Breast epithelium (tissue), 4 donors: ENCODE measurements at places on chromosomes 2 and 18.

- no peak for DNase-seq
These were observed 219.8 kb downstream of the GLI2 start for GRCh38 chr2:120955427-120955826.

- DNase-seq, result no peak
These were observed 242.2 kb downstream of the ZNF516 start for GRCh38 chr18:76252880-76253279.

DNA sequence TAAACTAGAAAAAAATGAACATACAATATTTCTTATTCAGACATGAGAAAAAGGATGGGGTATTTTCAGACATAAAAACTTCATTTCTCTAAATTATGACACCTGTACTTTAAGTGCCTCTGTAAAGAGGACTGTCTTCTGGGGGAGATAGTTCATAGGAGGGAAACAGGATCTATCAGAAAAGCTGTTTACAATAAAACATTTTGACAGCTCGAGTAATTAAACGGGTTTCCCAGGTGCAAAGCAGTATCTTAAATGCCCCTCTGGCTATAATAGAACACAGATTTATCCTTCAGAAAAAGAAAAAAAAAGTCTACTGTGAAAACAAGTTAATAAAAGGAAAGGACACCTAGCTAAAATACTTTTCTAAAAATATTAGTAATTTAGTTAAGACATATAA lies 311.4 kb upstream of the UBE2E3 start:
- DNase-seq, result no peak

- no peak for DNase-seq
These were observed 708.1 kb downstream of the SLC4A3 start for GRCh38 chr2:220335591-220335915.

GRCh38 chr2:157625296-157625695 lies 3.4 kb downstream of the ACVR1C start:
- DNase-seq, result no peak

DNA sequence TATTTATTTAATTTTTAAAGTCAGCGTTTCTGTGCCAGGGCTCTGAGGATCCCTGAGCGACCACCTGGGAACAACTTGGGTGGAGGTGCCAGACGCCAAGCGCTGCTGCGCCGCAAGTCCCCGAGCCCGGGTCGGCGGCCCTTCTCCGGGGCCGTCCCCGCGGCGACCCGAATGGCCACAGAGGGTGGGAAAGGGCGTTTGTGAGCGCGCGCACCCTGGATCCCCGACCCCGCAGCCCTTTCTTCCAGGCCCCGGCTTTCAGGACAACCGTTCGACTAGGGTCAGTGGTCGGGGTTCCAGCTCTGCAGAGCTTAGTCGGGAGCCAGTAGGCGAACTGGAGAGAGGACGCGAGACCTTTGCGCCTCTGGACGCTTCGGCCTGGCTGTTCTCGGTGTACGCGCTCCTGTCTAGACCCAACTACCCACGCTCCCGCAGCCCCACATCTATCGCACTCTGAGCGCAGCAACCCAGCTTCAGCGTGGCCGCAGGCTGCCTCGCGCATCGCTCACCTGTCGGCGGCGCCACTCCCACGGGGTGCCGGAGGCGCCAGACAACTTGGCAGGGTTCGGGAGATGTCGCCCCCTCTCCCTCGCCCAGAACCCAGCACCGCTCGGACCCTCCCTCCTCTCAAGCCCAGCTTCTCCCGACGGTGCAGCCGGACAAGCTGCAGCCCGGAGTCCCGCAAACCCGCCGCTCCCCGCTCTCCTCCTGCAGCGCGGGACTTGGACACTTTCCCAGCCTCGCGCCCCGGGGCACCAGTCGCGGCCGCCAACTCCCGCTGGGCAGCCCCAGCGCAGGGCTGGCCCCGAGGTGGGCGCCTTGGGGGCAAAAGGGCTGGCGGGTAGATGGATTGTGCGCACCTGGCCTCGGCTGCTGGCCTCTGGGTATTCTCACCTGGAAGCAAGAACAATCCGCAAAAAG lies 758 bp downstream of the LYPD1 start:
- no peak for DNase-seq

DNA sequence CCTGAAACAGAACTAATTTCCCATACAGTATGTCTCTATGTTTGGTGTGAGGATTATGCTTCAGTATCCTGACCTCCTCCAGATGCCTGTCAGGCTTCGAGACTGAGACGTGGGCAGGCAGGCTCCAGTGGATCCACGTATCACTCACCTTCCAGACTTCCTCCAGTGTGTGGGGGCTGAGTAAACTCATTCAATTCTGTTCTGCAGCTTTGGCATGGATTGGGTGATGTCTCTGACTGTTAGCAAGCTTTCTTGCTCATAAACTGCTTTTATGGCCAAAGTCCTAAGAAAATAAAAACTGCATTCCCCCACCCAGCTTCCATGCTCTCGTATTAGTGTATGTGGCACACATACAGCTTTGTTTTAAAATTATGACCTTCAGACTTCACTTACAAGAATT lies 53.6 kb downstream of the CCDC93 start:
- DNase-seq, result no peak

- no peak for DNase-seq
These were observed 65.9 kb downstream of the SNTG2 start for GRCh38 chr2:1016500-1016899.

GRCh38 chr2:19886261-19886660 lies 15.5 kb downstream of the TTC32 start:
- DNase-seq, result no peak

GRCh38 chr2:98534761-98535160 lies 73.6 kb downstream of the COA5 start:
- no peak for DNase-seq

DNA sequence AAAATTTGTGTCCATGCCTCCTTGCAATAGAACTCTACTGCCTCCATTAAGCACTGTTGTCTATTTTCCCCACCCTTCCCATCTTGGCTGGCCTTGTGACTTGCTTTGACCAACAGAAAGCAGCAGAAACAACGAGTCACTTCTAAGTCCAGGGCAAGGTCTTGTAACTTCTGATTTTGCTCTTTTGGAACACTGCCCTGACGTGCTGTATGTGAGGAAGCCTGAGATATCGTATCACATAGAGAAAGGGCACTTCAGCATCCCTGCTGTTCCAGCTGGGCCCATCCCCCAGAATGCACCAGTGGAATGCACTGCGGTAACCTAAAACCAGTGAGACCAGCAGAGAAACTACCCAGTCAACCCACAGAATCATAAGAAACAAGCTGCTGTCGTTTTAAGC lies 28.1 kb downstream of the NCKAP1 start:
- no peak for DNase-seq

DNA sequence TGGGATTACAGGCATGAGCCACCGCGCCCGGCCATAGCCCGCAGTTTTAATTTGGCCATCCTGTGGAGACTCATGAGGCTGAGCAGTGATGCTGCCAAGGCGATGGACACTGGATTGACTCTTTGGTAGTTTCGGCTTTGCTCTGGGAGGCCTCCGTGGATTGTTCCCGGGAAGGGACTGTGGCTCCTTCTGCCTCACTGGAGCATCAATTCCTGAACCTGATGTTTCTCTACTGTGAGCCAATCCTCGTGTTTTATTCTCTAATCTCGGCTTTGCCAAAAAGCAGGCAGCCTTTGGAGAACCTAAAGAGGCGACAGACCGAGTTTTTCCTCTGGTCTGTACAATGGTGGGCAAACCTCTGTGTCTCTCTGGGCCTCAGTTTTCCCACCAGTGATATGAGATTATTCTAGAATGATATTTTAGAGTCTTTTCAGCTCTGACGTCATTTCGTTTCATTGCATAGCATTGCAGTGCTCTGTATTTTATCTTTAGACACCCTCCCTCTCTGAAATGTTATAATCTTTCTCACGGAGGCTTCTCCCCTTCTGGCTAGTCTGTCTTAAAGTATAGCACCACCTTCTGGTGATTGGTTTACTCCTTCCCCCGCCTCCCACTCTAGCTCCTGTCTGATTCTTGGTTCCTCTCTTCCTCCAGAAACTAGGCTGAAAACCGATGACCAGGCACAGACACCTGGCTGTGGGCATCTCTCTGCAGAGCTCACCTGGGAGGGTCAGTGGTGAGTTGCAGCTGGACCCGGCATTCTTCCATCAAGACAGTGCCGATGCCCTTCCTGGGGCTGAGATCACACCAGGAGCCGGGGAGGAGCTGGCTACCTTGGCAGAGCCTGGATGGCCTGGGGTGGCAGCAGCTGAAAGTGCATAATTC lies 341.3 kb downstream of the MYCN start:
- no peak for DNase-seq

GRCh38 chr2:164545484-164545883 lies 75.8 kb downstream of the GRB14 start:
- DNase-seq, result no peak

GRCh38 chr18:21257386-21257785 lies 15.4 kb downstream of the GREB1L start:
- DNase-seq, result no peak
